CD4-positive, alpha-beta T cell treated with Interleukin-4 for 1 hour (primary cell): ENCODE measurements at places on chromosomes 7 and 10.

DNA sequence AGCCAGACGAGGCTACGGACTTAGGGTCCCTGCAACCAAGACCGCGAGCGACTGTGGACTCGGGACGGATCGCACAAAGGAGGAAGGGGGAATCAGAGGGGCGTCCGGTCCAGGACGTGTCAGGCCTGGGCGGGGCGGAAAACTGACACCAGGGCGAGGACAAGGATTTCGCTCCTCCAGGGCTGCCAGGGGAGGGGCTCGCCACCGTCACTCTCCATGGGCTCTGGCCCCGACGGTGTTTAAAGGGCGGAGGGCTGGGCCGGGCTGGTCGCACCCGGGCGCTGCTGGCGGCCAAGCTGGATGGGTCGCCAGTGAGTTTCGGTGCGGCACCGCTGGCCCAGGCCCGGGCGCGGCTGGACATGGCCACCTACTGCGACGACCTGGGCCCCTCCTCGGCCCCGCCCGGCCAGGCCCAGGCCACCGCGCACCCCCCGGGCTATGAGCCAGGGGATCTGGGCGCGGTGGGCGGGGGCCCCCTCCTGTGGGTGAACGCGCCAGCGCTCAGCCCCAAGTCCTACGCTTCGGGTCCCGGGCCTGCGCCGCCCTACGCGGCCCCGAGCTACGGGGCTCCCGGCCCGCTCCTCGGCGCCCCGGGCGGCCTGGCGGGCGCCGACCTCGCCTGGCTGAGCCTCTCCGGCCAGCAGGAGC lies at the start of gene FOXI2:
TSS of gene FOXI2 (plus strand) at position 271 of the 648 bp plus-strand sequence. CDS start at position 360, 89 bp downstream.
- DNase-seq, result no peak

DNA sequence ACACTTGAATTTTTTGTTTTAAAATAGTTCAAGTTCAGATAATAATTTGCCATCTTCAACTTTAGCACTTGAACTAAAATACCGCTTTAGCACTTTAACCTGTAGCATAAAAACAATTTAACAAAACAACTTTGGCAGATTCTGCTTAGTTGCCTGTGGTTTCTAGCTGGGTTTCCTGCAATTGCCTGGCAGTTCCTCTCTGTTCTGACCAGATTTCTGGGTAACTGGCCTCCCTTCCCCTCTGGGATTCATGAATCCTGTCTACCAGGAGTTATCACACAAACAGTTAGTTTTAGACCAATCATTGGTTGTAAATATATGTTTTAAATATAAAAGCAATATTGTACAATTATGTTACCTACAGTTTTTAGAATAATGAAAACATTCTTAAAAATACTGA lies 89.8 kb upstream of the HDAC9 start:
- DNase-seq, result no peak

DNA sequence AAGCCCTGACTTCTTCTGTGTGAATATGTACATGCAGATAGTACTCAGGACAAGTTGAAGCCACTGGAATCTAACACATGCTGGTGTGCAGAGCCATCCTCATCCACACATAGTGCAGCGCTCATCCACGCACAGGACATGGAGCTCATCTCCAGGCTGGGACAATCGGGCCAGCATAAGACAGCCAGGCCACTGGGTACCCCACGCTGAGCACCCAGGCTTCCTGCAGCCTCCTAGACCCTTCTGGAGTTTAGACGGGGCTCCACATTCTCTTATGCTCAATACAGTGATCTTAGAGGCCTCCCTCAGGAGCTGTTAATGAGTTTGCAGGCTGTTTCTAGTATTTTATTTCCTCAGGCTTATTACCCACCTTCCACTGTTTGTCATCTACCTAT lies 238.9 kb downstream of the TNS3 start:
- DNase-seq, result no peak

- DNase-seq, result peak; percentile 26
These were observed 173.6 kb upstream of the IMMP2L start for GRCh38 chr7:111735661-111736551.

GRCh38 chr10:102735065-102735562 lies 8.6 kb upstream of the WBP1L start:
- DNase-seq, result no peak

- no peak for DNase-seq
These were observed 168.6 kb downstream of the GFRA1 start for GRCh38 chr10:116104210-116104932.

- no peak for DNase-seq
These were observed 54.7 kb upstream of the MRLN start for GRCh38 chr10:59807629-59808620.
